ENCODE measurements at places on chromosomes 16 and 17.
A peak's percentile ranks its signal among the peaks of the same experiment; 100 is the strongest.

DNA sequence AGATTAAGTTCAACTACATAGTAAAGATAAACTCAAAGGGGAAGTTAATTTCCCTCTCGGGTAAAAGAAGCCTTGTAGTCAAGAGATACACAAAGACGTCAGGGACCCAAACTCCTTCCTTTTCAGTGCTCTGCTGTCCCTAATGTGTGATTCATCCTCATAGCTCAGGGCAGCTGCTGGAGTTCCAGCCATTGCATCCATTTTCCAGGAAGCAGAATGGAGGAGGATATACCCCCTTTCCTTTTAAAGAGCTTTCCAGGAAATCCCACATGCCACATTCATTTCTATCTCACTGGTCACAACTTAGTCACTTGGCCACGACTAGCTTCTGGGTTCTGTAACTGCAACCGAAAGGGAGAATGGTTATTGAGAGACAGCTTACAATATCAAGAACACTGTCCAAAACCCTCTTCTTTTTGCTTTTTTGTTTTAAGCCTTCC, 95.3 kb downstream of the SOCS1 start:
- DNase-seq = no peak

GRCh38 chr17:44633998-44634397, 22.3 kb upstream of the MEIOC start:
- DNase-seq = no peak

DNA sequence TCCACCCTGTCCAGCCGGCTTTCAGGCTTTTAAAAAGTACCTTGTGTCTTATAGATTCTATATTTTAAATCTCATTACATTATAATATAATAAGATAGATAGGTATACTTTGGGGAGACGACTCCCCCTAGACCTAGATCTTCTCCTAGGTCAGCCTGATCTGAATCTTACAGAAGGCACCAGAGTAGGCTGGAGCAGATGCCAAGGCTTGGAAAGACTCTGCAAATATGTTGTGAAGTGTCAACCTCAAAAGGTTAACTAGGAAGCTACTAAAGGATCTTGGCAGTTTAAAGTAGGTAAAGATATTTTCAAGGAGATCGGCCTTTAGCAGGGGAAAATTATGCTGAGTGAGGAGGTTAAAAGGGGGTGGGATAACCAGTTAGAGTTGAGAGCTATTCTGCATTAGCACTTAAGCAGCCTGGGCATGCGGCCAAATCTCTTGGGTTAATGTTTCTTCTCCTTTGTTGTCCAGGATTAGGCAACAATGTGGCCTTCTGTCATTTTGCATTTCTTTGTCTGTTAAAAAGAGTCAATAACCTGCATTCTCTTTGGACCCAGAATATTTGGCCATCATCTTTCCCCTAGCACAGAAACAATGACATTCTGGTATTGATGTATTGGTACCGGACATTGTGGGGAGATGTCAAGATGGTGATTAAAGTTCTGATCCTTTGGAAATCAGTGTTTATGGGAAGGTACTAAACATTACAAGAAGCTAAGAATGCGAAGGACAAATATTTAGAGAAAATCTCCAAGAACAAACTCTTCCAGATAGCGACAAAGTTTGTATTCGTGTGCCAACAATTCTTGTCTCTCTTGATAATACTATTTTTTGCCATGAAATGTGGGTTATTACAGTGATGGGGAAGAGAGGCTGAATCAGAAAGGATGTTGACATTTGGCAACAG, 51.2 kb upstream of the DHX40 start:
- DNase-seq = peak; percentile 27

DNA sequence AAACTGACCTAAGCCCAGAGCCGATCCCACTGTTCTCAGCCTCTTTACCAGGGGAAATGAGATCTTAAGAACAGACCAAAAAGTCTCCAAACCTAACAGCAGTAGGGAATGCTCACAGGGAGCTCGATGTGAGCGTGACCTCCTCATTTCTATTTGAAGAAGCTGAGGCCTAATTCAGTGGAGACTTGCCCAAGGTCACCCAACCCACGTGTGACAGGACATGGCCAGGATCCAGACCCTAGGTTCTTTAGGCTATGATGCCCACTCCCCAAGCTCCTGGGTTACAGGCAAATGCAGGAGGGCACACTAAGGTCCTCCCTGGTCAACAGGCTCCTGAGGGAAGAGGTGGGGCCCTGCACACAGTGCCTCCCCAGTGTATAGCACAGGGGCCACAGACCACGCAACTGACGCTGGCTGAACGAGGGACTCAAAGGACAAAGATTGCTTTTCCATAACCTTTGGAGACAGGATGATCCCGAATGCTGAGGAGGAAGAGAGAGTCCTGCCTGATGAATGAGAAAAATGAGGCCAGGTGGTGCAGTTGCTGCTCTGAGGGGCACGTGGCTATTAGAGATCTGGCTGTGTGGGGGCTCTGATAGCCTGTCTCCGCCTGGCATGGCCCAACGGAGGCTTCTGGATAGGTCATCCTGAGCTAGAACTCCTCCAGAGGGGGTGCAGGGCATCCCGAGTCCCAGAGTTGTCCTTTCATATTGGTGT, 24.0 kb downstream of the MAP3K14 start:
- DNase-seq = no peak

DNA sequence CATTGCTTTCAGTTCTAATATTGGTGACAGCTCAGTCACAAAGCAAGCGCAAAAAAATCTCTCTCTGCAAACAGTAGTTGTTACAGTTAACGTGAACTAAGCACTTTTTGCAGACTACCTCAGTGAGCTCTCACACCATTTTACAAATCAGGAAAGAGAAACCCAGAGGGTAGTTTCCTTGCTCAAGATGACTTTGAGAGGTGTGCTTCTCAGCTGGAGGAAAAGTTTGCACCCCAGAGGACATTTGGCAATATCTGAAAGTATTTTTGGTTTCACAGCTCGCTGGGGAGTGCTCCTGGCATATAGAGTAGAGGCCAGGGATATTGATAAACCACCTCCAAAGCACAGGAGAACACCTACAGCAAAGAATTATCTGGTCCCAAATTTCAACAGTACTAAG, 741.1 kb upstream of the EEF2KMT start:
- DNase-seq = no peak

DNA sequence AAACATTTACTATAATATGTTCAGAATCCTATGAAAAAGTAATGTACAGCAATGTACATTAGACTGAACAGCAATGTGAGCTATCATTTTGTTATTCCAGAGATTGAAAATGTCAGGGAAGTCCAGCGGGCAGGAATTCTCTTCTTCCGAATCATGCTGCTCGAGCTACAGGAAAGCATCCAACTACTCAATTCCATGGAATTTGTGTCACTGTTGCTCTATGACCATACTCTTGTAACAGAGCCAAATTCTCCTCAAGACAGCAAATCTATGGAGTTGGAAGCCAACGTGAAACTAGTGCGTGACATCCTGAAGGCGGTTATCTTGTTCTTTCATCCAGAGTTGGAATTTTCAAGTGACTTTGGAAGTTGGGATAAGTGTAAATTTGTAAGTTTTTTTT, 24.8 kb upstream of the NSRP1 start:
- DNase-seq = no peak

- no peak for DNase-seq
Measured at GRCh38 chr17:68351395-68351794, 60.1 kb downstream of the ARSG start.

GRCh38 chr17:4087911-4088693, 54.7 kb downstream of the ZZEF1 start:
- no peak for DNase-seq

- no peak for DNase-seq
Measured at GRCh38 chr17:6596941-6597340, 40.6 kb upstream of the PITPNM3 start.

GRCh38 chr16:54510685-54511221, 224.2 kb upstream of the IRX3 start:
- DNase-seq = no peak

DNA sequence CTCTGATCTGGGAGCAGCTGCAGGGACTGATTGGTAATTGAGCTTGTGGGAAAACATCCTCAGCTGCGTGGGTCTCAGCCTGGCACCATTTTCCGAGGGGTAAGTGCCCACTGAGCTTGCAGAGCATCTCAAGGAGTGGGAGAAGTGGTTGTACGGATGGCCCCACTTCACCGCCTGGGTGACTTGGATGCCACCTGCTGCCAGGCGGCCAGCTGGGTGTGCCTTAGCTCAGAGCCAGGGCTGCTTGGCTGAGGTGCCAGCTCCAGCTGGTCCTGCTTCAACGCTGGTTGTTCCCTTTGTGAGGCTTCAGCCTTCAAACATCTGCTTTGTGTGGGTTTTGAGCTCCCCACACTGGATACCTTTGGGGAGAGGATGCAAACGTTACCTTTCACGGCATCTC, 482.7 kb upstream of the EEF2KMT start:
- no peak for DNase-seq

DNA sequence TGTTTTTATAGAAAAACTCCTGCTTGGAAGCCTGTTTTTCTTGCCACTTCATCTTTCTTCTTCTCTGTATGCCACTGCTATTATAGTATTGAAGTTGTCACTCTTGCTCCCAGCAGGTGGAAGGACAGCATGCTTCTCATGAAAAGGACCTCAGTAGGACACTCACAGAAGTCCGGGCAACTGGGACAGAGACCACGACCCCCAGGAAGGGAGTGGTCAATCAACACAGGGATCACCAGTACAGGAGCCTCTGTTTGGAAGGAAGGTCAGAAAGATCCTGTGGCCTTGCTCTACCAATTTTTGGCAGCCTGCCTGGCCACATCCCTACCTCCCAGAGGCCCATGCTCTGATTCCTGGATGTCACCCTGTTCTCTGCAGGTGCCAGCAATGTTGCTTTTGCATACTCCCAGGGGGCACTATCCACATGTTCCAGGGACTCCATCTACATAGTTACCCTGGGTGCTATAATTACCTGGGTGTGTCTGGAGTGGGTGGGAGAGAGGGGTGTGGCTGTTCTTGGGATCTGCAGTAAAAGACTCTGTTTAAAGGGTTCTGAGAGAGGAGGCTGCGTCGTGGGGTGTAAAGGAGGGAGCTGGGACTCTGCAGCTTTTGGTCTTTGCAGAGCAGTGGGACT, 13.7 kb upstream of the AKAP10 start:
- DNase-seq = no peak

- no peak for DNase-seq
Measured at GRCh38 chr16:57532266-57532625, 4.1 kb downstream of the CCDC102A start.

GRCh38 chr17:34314279-34314678, 5.0 kb upstream of the CCL8 start:
- DNase-seq = no peak

- peak; percentile 59 for DNase-seq
Measured at GRCh38 chr16:67063008-67063407, 34.1 kb downstream of the CBFB start.

- no peak for DNase-seq
Measured at GRCh38 chr16:58031016-58031800, 5.7 kb downstream of the MMP15 start.

GRCh38 chr17:81302861-81303333, 7.8 kb upstream of the SLC38A10 start:
- DNase-seq = no peak

GRCh38 chr16:48011878-48012658, 143.7 kb downstream of the ABCC12 start:
- no peak for DNase-seq

GRCh38 chr17:70310221-70310672, 140.9 kb downstream of the KCNJ2 start:
- no peak for DNase-seq

GRCh38 chr16:27724482-27725235, 174.7 kb downstream of the KATNIP start:
- DNase-seq = no peak

- no peak for DNase-seq
Measured at GRCh38 chr16:69035375-69035774, 70.1 kb upstream of the HAS3 start.

DNA sequence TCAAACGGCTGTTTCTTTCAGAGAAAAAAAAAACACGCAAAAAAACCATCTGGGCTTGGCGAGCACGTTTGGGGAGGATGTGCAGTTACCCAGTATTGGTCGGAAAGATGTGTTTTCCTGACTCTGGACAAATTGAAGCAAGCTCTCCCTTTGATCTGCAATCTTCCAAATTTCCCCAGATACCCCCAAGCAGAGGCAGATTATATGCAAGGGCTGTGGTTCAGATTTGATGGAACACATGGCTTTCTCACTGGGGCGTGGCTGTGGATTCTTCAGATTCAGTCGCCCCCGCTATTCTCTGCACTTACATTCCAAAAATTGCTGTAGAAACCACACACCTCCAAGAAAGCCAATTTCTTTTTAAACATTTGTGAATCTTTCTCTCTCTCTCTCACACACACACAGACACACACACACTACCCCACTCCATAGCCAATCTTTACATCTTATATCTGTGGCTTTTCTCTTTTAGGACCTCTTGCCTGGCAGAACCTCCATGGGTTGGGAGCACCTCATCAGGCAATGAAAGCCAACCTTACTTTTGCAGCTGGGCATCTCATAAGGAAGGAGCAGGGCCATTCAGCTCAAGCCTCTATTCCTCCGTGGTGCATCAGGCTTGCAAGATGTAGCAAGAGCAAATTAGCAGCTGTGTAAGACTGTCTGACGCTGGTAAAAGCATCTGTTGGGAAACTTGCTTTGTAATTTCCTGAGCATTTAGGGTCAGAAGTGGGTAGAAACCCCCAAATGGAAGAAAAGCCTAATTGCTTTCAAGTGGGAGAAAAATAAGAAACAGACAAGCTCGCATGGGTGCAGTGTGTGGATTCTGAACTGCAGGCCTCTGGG, 103.9 kb upstream of the FAM20A start:
- no peak for DNase-seq

GRCh38 chr17:69218986-69219385, 9.6 kb downstream of the ABCA10 start:
- DNase-seq = no peak

DNA sequence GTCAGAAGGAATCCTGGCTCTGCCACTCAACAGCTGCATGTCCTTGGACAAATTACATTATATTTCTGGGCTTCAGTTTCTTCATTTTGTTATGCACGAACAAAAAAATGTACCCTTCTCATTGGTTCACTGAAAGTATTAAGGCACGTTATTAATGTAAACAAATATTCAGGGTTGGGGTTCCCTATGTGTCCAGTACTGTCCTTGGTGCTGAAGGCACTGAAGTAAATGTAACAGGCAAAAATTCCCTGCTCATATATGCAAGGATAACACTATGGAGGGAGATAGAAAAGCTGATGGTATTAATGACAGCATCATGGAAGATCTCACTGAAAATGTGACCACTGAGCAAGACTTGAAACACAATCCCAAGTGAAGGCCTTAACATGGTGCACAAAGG, 386.6 kb downstream of the XYLT1 start:
- DNase-seq = no peak

DNA sequence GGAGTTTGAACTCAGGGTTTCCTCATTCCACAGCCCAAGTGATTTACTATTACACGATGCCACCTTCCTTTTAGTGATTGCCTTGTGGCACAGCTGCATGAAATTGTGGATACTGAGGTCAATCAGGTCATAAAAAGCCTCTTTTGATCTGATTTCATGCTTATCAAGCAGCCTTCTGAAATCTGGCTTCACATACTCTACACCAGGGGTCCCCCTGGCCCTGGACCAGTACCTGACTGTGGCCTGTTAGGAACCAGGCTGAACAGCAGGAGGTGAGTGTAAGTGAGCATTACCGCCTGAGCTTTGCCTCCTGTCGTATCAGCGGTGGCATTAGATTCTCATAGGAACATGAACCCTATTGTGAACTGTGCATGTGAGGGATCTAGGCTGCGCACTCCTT, 13.8 kb downstream of the SLFN5 start:
- no peak for DNase-seq

Data from Kasumi-1 (cell line).